Transverse colon (tissue), 4 donors: ENCODE measurements at places on chromosomes 6 and 20. TPM values are rescaled to one million over a fixed set of nuclear protein-coding genes. Genes with fewer than 3 reads are reported as not detected.
A peak's percentile ranks its signal among the peaks of the same experiment; 100 is the strongest.

The PTK7 gene
- 34.6 TPM for total RNA-seq

The ARMC2 gene
- total RNA-seq = 7.5 TPM

The SLC22A23 gene
- total RNA-seq = 104 TPM

The C20orf202 gene
- total RNA-seq = not detected

The PLG gene
- not detected for total RNA-seq

The GDAP1L1 gene
- not detected for total RNA-seq

The NNAT gene
- 33.0 TPM for total RNA-seq

The DLL1 gene
- total RNA-seq = 17.0 TPM

The BCKDHB gene
- 26.9 TPM for total RNA-seq

The COL20A1 gene
- not detected for total RNA-seq

The WFDC2 gene
- 11.0 TPM for total RNA-seq

The MYBL2 gene
- 3.0 TPM for total RNA-seq

GRCh38 chr6:112036088-112036637, 17.7 kb upstream of the CCN6 start:
- no peaks in the 10 kb centered on the region for H3K36me3 ChIP-seq
- H3K27ac ChIP-seq = peak overlapping the region; percentile 73
- peaks cover 11% of the 10 kb centered on the region for H3K4me1 ChIP-seq
- no peaks in the 10 kb centered on the region for H3K27me3 ChIP-seq
- DNase-seq = no peak
- no peak overlapping the region for H3K4me3 ChIP-seq

DNA sequence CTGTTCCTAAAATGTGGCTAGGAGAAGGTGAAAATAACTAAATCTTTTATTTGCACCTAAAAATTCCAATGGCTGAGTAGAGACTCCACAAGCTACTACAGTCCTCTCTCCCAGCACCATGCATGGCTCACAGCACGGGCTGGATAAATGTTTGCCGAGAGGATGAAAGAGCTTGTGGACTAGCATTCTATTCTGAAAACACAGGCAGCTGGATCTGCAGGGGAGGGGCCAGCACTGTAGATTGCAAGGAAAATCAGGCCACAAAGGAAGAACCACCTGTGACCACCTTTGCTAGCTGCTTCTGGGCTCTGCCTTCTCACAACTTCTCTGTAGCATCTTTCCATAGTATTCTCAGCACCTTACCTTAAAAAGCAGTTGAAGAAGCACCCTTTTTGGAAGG, 46.6 kb downstream of the CLIC5 start:
- no peaks in the 10 kb centered on the region for H3K27me3 ChIP-seq
- H3K4me3 ChIP-seq = peak overlapping the region; percentile 13
- peak overlapping the region; percentile 75 for H3K27ac ChIP-seq
- DNase-seq = peak; percentile 33
- peaks cover 26% of the 10 kb centered on the region for H3K4me1 ChIP-seq

DNA sequence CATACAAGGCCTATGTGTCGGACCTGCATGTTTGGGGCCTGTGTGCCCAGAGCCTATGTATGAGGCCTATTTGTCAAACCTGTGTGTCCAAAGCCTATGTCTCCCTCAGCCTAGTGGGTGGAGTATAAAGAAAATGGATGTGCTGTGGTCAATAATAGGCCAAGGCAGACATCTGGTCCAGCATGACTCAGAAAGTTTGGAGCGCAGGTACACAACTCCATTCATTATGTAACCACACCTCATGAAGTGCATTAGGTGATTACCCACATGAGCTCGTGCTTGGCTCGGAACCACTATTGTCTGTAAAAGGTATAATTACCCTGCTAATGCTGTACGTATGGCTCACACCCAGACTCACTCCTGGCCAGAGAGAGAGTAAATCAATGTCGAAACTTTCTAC, 302.4 kb upstream of the POU3F2 start:
- no peaks in the 10 kb centered on the region for H3K27me3 ChIP-seq
- H3K27ac ChIP-seq = no peak overlapping the region
- no peak overlapping the region for H3K4me3 ChIP-seq
- no peak for DNase-seq
- H3K4me1 ChIP-seq = no peaks in the 10 kb centered on the region

DNA sequence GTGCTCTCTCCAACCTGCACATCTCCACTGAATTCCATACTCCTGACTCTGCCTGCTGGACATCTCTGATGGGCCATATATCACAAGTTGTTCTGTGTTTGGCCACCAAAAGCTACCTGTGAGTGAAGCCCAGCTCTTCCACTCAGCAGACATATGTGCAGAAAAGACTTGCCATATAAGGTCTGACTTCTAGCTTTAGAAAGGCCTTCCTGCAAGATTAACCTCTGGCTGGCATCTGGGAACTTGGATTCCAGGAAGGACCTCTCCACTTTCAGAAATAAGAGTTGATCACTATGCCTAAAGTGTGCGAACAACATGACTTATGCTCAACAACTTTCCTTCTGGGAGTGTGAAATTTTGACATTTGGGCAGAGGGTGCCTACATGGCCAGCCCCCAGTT, 113.7 kb downstream of the TNFAIP3 start:
- H3K27ac ChIP-seq = no peak overlapping the region
- H3K36me3 ChIP-seq = no peaks in the 10 kb centered on the region
- no peak for DNase-seq

DNA sequence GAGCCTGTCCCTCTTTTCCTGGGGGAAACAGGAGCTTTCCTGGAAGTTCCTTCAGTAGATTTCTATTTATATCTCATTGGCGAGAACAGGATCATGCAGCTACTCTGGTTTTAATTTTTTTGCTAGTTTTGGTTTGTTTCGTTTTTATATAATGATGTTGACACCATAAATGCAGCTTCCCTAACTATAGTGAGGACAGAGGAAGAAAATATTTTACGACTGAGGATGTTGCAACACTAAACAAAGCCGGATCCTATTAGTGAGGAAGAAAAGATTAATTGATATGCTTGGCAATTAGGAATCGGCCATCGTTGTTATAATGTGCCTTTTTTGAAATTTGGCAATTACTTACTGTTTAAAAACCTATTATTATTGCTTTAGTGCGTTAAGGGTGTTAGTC, 16.6 kb downstream of the KDM1B start:
- no peak for DNase-seq
- H3K4me1 ChIP-seq = no peaks in the 10 kb centered on the region
- no peaks in the 10 kb centered on the region for H3K27me3 ChIP-seq
- H3K27ac ChIP-seq = peak overlapping the region; percentile 33
- H3K36me3 ChIP-seq = peaks cover 32% of the 10 kb centered on the region

- peak within 1 kb of the TSS; percentile 63 for H3K27ac ChIP-seq
- DNase-seq = peak; percentile 67
- H3K27me3 ChIP-seq = peaks cover 31% of the 10 kb centered on the region
- H3K36me3 ChIP-seq = no peaks in the 10 kb centered on the region
Observed at GRCh38 chr20:43666376-43667328, at the start of gene MYBL2. TSS of gene MYBL2 (plus strand) at chr20:43667114. CDS start at chr20:43667284, 170 bp downstream.

DNA sequence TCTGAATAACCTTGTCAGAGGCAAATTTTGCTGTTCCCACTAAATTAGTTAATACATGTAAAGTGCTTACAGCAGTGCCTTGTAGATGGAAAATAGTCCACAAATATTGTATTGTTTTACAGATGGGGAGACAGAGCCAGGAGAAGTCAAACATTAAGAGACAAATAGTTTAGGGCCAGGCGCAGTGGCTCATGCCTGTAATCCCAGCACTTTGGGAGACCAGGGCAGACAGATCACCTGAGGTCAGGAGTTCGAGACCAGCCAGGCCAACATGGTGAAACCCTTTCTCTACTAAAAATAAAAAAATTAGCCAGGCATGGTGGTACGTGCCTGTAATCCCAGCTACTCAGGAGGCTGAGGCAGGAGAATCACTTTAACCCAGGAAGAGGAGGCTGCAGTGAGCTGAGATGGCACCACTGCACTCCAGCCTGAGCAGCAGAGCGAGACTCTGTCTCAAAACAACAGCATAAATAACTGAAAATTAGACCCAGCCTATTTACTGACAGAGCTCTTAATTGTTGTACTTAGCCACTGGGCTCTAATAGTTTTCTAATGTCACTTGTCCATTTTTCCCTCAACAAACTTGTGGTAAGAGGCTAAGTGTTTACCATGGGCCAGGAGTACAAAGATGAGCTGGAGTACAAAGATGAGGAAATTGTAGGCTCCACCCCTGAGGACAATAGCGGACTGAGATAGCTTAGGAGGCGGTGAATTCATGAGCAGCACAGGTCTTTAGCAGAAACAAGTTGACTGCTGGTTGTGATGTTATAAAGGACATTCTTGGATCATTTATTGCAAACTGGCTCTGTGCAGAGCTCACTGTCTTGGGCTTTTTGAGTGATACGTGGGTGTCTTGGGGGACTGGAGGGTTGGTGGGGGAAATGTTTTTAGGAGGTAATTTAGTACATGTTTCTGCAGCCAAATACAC, 6.4 kb downstream of the ZSWIM3 start:
- H3K27ac ChIP-seq = peak overlapping the region; percentile 5
- no peaks in the 10 kb centered on the region for H3K36me3 ChIP-seq
- no peaks in the 10 kb centered on the region for H3K27me3 ChIP-seq
- H3K4me3 ChIP-seq = no peak overlapping the region
- no peak for DNase-seq
- peaks cover 14% of the 10 kb centered on the region for H3K4me1 ChIP-seq

GRCh38 chr20:34710861-34711574, 6.9 kb downstream of the TP53INP2 start:
- H3K27me3 ChIP-seq = no peaks in the 10 kb centered on the region
- peaks cover 12% of the 10 kb centered on the region for H3K4me1 ChIP-seq
- no peak for DNase-seq
- H3K36me3 ChIP-seq = no peaks in the 10 kb centered on the region
- H3K4me3 ChIP-seq = no peak overlapping the region

DNA sequence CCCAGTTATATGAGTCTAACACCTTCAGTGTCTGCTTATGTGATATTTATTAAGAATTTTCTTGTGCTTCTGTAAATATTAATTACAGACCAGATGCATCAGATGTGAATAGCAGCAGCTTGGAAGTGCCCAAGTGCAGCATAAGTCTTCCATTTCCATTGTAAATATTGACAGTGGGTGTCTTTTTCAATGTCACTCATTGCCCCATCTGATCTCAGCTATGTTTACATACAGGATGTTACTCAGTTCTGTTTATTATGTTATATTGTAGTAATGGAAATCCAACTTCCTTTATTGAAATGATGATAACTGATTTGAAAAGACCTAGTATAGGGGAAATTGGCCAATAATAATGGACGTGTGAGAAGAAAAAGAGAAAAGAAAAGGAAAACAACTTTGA, 296.7 kb downstream of the SAMD5 start:
- H3K36me3 ChIP-seq = no peaks in the 10 kb centered on the region
- no peaks in the 10 kb centered on the region for H3K27me3 ChIP-seq
- no peak for DNase-seq
- H3K4me1 ChIP-seq = peaks cover 5% of the 10 kb centered on the region
- no peak overlapping the region for H3K27ac ChIP-seq
- H3K4me3 ChIP-seq = no peak overlapping the region

DNA sequence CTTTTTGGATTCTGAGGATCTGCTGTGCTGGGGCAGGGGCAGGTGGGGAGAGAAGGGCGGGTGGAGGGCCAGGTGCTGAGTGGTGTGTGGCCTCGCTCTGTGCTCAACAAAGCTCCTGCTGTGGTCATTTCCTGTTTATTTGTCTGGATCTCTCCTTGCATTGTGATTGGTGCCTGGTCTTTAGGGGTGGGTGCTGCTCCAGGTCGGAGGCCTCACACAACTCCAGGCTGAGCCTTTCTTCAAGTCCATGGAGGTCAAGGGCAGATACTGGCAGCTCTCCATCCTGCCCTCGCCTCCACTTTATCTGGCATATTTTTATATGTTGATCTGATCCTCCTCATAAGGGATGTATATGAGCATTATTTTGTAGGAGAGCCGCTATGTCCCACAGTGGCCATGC, 36.2 kb downstream of the HLA-F start:
- no peaks in the 10 kb centered on the region for H3K4me1 ChIP-seq
- no peaks in the 10 kb centered on the region for H3K36me3 ChIP-seq
- no peak overlapping the region for H3K4me3 ChIP-seq
- no peak overlapping the region for H3K27ac ChIP-seq
- peaks cover 8% of the 10 kb centered on the region for H3K27me3 ChIP-seq
- DNase-seq = no peak

DNA sequence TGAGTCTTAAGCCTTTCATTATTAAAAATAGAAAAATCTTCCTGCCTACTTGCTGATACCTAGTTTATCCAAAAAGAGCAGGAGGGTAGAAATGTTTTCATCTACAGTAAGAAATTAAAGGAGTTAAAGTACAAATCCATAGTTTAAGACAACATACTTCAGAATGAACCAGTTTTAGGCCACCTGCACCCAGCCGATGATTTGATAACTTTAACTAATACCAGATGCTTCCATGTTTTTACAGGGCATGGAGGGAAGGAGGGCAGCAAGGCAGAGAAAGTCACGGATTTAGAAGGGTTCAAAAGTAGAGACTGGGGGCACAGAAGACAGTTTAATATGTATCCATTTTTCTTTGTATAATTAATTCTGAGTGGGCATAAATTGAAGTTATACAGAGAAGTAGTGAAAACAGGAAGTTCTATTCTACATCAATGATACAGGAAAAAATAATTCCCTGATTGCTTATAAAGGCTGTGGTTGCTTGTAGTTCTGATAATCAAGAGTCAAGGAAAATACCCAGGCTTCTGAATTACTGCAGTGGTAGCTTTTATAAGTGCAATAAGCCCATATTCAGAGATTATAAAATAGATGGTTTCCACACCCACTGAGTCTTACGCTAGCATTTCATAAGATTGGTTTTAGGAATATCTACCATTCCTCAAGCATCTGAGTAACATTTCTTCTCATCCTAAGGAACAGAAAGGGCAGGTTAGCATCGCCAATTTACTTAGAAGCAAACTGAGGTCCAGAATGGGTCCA, 72.0 kb downstream of the GMDS start:
- no peak overlapping the region for H3K27ac ChIP-seq
- no peak for DNase-seq
- peaks cover 15% of the 10 kb centered on the region for H3K4me1 ChIP-seq
- H3K36me3 ChIP-seq = no peaks in the 10 kb centered on the region
- no peaks in the 10 kb centered on the region for H3K27me3 ChIP-seq

DNA sequence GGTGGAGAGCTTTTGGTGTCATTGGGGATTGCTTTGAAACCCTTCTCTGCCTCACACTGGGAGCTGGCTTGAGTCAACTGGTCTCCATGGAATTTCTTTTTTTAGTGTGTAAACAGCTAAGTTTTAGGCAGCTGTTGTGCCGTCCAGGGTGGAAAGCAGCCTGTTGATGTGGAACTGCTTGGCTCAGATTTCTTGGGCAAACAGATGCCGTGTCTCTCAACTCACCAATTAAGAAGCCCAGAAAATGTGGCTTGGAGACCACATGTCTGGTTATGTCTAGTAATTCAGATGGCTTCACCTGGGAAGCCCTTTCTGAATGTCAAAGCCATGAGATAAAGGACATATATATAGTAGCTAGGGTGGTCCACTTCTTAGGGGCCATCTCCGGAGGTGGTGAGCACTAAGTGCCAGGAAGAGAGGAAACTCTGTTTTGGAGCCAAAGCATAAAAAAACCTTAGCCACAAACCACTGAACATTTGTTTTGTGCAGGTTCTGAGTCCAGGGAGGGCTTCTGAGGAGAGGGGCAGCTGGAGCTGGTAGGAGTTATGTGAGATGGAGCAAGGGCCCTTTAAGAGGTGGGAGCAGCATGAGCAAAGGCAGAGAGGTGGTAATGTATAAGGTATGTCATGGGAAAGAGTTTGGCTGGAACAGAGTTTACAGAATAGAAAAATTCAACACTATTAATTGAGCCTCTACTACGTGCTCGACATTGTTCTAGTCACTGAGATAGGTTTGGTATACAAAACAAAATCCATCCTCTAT, 31.2 kb downstream of the SRSF3 start:
- no peaks in the 10 kb centered on the region for H3K36me3 ChIP-seq
- H3K4me1 ChIP-seq = peaks cover 12% of the 10 kb centered on the region
- no peaks in the 10 kb centered on the region for H3K27me3 ChIP-seq
- H3K4me3 ChIP-seq = no peak overlapping the region
- peak overlapping the region; percentile 72 for H3K27ac ChIP-seq
- peak; percentile 8 for DNase-seq
